Left lobe of liver (tissue), 2 donors: ENCODE measurements at places on chromosomes 2 and 18. TPM values are rescaled to one million over a fixed set of nuclear protein-coding genes. Genes with fewer than 3 reads are reported as not detected.

The CDH20 gene
- total RNA-seq: not detected

The VAMP8 gene
- 69.9 TPM for total RNA-seq

The REEP1 gene
- total RNA-seq: 0.50 TPM

The SP100 gene
- total RNA-seq: 24.0 TPM

The SH2D6 gene
- 3.1 TPM for total RNA-seq

The MAT2A gene
- 76.6 TPM for total RNA-seq

The KLF7 gene
- 9.7 TPM for total RNA-seq

The XIRP2 gene
- total RNA-seq: not detected

The ITPRIPL1 gene
- 0.20 TPM for total RNA-seq

DNA sequence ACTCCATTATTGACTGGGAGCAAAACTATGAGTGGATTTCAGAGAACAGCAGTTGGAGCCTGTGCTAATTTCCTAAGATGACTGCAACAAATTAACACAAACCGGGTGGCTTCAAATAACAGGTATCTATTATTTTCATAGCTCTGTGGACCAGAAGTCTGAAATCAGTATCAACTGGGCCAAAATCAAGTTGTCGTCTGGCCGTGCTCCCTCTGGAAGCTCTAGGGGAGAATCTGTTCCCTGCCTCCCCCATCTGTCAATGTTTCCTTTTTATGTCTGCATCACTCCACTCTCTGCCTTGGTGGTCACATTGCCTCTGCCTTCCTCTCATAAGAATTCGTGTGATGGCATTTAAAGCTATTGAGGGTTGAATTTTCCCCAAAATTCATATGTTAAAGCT is 269.8 kb downstream of the TMX3 start:
- no peak for DNase-seq

- DNase-seq: no peak
Observed at GRCh38 chr18:14974576-14974975, 226.6 kb downstream of the ANKRD30B start.

DNA sequence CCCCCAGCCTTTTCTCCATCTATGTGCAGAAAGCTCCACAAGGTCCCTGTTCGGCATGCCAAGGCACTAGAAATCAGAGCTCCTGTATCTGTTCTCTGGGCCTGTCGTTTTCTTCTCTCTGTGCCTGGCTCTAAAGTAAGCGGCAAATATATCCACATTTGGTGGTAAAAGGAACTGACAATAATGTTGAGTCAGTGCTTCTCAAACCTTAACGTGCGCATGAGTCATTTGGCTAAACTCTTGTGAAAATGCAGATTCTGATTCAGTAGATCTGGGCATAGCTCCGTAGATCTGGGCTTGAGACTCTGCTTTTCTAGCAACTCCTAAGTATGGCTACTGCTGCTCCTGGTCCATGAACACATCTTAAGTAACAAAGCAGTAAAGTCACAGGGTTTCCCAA is 16.5 kb upstream of the ACSL3 start:
- no peak for DNase-seq

GRCh38 chr2:237574894-237575868 is 8.8 kb downstream of the PRLH start:
- no peak for DNase-seq

DNA sequence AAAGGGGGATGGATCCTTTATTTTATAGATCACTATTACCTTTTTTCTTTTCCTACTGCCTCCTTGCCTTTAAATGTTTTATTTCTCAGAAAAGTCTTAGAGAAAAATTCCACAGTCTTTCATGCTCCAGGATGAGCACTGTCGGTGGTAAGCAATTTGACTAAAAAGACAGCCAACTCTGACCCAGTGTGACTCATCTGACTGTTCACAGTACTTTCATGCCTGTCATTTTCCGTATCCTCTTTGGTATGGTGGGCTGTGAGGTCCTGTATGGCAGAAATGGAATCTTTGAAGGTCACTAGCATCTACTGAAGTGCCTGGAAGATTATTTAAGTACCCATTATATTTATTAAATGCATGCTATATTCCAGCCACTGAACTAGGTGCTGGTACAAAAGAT is 2.1 kb upstream of the RFTN2 start:
- no peak for DNase-seq

- no peak for DNase-seq
Observed at GRCh38 chr2:196510246-196510645, 129.3 kb upstream of the CCDC150 start.

DNA sequence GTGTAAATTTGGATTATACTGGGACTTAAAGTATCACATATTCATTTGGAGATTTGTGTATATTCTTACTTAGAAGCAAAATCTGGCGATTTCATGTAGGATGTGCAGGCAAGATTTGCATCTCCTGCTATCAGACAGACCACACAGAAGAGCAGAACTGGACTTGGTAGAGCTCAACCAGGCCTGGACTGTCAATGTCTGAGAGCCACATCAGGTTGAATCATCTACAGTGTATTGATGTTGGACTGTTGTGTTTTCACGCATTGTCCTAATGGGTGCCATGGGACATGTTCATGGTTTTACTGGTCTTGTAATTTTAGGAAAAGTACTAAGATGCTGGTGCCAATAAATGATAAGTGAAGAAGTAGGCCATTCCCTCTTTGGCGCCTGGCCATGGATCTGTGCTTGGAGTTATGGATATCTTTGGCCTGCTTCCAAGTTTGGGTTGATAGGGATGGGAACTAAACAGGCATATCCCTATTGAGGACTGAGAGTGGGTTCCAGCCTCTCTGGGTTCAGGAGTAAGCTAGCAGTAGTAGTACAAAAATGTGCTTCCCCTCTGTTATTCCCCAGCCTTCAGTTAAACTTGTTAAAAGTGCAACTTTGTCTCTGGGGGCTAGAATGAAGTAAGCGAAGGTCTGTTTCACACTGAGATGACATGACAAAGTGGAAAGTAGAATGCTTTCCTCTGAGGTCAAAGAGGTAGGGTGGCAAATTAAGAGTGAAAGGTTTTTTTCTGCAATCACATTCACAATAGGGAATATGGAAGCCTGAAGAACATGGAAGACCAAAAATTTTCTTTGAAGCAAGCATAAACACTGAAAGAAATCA is 49.2 kb upstream of the NEMP2 start:
- no peak for DNase-seq

GRCh38 chr2:98376996-98377395 is 30.7 kb downstream of the CNGA3 start:
- DNase-seq: no peak

- no peak for DNase-seq
Observed at GRCh38 chr2:9211496-9211895, 4.9 kb downstream of the ASAP2 start.

GRCh38 chr2:241984658-241985057 is 115.1 kb downstream of the RTP5 start:
- no peak for DNase-seq

DNA sequence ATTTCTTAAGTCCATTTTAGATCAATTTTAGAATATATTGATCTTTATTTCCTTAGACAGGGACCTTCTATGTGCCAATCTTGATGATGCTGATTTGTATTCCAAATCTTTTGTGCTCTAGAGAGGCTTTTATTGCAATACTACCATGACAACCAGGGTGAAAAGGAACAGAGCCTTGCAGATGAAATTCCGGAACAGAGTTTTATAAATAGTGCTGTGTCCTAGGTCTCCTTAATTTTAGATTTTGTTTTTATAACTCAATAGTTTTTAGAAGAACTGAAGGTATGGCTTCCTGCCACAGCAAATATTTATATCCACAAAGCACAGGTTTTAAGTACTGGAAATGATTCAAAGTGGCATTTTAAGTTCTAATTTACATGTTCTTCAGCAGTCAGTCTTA is 160.2 kb downstream of the PMAIP1 start:
- DNase-seq: no peak

DNA sequence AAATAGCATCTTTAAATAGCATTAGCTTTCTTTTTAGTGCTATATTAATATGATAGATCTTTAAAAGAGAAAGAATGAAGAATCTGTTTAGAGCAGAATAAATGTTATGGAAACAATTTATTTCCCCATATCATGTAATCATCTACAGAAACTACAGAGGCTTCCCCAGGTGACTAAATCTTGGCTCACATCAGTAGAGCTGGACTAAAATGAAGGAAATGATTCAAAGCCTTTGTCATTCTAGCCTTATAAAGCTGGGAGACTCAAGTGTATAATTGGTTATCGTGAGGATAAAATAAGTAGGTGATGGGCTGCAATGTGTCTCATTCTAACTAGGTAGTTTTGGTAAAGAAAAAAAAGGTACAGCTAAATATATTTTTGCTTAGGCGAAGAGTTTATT is 83.2 kb upstream of the UNC80 start:
- no peak for DNase-seq

GRCh38 chr2:206442833-206443734 is at the start of gene ADAM23:
Gene ADAM23, plus strand, starts transcription at chr2:206443532. Its CDS starts 335 bp downstream, at chr2:206443867.
- no peak for DNase-seq

- DNase-seq: no peak
Observed at GRCh38 chr2:190178066-190178722, 115.7 kb upstream of the MSTN start.

- peak; percentile 21 for DNase-seq
Observed at GRCh38 chr2:98034745-98035144, 39.0 kb upstream of the TMEM131 start.

DNA sequence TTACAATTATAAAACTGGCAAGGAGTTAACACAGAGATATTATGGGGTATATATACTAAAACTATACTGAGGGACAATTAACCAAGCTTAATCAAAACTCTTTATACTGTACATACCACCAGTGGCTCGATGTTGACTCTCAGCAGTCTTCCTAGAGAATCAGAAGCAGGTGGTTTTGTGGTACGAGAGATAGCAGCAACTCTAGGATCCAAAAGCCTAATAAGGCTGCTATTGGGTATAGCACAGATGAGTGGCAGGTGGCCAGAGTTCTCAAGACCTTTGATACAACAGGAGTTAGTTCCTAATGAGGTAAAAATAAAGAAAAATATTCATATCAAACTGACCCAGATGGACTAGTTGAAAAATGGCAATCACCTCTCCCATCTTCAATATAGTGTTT is 45.5 kb upstream of the COL5A2 start:
- DNase-seq: no peak

DNA sequence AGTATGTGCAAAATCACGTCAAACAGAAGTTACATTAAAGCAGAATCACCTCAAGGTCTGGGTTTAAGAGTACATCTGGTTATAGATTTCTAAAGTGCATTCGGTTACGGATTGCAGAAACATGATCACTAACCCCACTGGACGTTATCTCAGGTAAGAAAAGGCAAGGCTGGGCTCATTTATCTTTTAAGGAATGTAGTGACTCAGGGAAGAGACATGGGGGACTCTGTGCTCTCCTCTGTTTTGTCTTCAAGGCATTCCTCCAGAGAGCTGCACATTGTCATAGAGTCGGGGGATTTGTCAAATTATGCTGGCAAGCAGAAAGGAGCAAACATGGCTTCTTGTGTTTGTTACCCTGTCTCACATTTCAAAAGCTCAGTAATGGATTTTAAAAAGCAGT is 14.3 kb downstream of the WDSUB1 start:
- no peak for DNase-seq

DNA sequence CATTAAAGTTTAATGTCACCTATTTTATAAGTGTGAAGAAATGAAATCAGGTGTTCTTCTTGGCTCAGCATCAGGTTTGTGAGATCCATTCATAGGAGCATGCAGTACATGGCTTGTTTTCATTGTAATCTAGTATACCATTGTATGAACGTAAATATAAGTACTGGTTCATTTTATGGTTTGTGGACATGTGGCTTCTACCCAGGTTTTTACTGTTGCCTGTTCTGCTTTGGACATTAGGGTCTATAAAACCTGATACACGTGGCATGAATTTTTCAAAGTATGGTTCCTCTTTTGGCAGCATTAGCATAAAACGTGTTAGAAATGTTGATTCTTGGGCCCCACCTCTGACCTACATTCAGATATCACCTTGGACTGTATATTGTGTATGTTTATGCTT is 175.5 kb downstream of the PRPF40A start:
- DNase-seq: no peak

GRCh38 chr18:68436485-68436884 is 278.4 kb downstream of the TMX3 start:
- DNase-seq: no peak

GRCh38 chr2:64354857-64355680 is 98.9 kb upstream of the LGALSL start:
- DNase-seq: no peak

DNA sequence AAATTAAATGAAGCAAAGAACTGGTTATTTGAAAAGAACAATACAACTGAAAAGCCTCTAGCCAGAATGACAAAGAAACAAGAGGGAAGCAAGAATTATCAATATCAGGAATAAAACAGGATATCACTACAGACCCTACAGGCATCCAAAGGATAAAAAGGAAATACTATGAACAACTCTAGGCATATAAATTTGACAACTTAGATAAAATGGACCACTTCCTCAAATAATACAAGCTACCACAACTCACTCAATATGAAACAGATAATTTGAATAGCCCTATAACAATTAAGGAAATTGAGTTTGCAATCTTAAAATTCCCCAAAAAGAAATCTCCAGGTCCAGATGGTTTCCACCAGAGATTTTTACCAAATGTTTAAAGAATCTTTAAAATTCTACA is 19.8 kb downstream of the RPRD1A start:
- no peak for DNase-seq

DNA sequence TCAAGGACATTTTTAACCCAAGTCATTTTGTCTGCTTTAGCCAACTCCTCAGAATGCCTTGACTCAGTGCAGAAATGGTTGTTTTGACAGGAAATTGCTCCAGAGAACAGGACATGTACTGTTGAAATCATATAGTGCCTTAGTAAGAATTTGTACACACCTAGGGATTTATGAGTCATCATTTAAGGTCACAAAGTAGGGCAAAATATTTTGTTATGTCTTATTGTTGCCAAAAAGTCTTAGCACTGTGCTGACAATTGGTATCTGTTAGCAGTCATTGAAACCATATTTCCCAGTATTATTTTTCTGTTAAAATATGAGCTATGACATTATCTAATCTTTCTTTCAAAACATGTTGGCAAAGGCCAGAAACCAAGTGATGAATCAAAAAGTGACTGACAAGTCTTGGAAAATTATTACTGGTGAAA is 104.5 kb downstream of the OSBPL6 start:
- no peak for DNase-seq

DNA sequence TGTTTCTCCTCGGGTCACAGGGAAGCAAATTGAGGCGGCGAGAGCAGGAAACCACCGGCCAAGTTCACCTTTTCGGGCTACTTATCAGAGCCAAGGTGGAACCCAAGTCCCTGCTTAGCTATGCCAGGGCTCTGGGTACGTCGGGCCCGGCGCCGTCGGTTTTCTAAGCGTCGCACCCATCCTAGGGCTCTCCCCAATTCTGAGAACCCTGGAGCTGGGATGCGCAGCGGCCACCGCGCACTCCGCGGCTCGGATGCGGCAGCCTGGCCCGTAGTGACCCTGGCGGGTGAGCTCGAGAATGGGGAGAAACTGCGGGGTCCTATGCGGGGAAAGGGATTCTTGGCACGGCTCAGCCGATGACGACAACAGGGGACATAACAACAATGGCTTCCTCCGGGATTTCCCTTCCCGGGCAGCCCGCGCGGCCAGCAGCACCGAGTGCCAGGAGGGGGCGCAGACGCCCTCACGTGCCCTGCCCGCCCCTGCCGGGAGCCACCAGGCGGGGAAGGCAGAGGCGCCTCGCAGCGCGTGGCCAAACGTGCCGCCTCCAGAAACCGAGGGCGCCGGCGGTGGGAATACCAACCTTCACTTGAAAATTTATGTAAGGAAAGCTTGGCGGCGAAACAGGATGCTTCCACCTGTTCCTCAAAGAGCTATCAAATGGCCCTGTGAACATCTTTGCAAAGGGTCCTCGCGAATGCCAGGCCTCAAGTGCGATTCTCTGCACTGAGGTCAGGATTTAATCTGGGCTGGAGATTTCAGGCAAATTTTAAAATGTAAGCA is 2.1 kb upstream of the SLC30A3 start:
- DNase-seq: peak; percentile 54
